T-cell (primary cell): ENCODE measurements at places on chromosomes 7 and 10. TPM values are rescaled to one million over a fixed set of nuclear protein-coding genes. Genes with fewer than 3 reads are reported as not detected.

- DNase-seq: no peak
Observed at GRCh38 chr10:22630234-22631174, 83.9 kb downstream of the PIP4K2A start.

DNA sequence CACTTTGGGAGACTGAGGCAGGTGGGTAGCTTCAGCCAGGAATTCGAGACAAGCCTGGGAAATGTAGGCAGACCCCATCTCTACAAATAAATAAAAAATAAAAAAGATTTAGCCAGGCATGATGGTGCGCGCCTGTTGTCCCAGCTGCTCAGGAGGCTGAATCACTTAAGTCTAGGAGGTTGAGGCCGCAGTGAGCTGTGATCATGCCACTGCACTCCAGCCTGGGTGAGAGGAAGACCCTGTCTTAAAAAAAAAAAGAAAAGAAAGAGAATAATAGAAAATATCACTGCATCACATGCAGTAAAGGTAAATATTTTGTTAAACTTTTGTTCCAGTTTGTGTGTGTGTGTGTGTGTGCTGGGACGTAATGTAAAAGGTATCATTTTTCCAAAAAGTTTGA lies 3.0 kb downstream of the STRIP2 start:
- no peak for DNase-seq

The INHBA gene
- total RNA-seq: 0.09 TPM

DNA sequence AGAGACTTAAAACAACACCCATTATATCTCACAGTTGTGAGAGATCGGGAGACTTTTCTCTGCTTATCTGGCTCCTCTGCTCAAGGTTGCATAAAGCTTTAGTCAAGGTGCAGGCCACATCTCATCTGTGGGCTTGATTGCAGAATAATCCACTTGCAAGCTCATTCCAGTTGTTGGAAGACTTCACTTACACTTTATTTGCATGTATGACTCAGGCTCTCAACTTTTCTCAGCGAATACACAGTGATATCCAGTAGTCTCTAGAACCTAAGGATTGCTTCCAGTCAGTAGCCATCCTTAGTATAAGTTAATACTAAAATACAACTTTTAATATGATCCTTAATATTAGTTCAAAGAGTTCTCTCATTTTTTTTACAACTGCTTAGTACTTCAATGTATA lies 435.5 kb upstream of the NRG3 start:
- no peak for DNase-seq

DNA sequence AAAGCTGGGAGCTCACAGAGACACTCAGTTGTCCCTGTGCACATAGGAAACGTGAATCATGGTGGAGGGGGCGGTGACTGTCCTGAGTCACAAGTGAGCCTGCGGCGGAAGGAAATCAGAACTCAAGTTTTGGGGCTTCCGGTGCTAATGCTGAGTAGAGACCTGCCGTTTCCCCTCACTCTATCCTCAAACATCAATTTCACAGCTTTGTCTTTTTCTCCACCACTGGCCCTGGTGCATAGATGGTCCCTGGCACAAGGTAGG lies 21.9 kb downstream of the ADCYAP1R1 start:
- no peak for DNase-seq
